Activated CD4-positive, alpha-beta T cell treated with anti-CD3 and anti-CD28 coated beads for 4 hours (primary cell): ENCODE measurements at places on chromosomes 3 and 15.

DNA sequence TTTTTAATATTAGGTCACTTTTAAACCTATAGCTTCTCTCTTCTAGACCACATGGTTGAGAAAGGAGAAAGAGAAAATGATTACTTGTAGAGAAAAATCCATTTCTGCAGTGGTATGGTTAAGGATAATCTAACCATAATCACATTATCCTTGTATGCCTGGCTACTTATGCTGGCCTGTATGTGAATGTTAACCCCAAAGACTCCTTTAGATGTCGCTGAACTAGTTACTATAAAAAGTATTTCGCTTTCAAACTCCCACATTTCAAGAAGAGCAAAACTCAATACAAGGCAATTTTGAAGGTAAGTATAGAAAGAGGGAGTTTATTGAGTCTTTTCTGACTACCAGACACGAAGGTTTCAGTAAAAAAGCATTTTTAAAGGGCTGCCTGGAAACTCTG, 2.2 kb downstream of the KCTD6 start:
- DNase-seq = no peak

DNA sequence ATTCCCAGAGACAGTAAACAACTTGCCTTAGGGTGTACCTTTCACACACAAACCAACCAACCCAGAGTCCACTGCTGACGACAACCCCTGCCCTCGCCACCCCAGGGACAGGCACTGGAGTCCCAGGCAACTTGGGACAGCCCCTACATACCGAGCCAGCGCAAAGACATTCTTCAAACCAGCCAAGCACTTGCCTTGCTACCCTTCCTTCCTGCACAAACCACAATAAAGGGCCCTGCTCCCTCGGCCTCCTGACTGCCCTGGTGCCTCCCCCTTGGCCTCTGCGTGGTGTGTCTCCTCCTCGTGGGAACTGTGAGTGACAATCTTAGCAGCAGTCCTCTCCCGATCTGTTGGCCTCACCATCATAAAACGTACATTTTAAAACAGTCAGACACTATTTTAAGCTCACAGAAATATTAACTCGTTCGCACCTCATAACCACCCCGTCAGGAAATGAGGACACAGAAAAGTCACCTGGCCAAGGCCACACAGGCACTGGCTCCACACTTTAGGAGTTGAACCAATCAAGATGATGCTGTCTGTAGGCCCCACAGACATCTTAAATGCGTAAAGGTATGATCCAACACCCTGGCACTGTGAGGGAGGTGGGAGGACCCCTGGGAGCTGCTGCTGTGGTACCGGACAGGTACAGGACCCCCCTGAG, 113.8 kb downstream of the ADCY5 start:
- no peak for DNase-seq

DNA sequence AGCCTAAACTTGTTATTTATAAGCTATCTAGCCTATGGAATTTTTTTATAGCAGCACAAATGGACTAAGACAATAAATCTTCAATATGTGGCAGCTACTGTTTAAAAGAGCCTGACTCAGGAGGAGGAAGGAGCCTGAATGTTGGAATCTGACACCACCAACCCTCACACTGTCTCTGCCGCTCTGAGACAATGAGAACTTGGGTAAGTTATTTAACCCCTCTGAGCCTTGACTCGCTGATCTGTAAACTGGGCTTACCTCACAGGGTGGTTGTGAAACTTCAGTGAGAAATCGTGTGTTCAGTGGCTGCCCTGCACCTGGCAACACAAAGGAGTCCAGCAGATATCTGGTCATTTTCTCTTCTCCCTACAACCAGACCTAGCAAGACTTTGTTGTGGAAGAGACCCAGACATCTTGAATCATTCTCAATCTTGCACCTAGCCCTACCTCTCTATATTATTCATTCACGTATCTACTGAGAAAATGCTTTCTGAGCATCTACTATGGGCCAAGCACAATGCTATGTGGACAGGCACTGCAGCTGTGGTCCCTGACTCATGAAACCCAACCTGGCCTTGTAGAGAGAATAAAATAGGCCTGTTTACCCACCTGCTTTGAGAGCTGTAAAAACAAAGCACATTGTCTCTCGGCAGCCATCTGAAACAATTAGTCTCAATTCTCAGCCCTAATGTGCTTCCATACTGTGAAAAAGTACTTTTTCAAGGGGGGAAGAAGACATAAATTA, 81.9 kb upstream of the SLC25A36 start:
- no peak for DNase-seq

DNA sequence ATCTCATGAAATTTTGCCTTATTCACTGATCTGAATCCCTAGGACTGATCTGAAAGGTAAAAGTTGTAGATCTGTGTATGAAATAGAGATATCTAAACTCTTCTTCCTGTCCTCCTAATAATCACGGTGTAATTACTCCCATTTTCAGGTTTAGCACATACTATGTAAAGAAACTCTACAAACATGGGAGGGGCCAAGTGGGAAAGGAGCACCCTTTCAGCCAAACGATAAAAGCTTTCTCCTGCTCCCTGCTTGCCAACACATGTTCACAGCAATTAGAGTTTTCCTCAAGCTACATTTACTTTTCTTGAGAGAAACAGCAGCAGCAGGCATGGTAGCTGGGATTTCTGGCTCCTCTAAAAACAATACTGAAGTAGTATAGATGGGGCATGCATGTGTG, 71.6 kb downstream of the CHAC1 start:
- DNase-seq = no peak

GRCh38 chr15:38226608-38227266, 25.9 kb upstream of the SPRED1 start:
- no peak for DNase-seq

DNA sequence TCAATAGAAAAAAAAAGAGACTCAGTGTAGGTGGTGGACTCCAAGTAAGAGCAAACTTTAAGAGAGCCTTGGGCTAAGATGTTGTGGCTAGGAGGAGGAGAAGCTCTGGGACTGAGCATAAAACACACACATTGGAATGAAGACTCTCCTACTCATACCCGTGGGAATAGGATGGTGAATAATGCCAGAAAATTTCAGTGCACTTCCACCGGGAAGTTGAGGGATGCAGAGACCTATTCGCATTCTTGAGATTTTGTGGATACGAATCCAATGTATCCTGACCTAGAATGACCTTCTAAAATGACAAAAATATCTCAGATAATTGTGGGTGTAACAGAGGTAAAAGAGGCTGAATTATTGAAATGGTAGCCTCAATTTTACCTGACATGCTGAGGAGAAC, 388.7 kb upstream of the SGO1 start:
- no peak for DNase-seq

GRCh38 chr15:58229297-58229768, 91.2 kb downstream of the AQP9 start:
- no peak for DNase-seq

DNA sequence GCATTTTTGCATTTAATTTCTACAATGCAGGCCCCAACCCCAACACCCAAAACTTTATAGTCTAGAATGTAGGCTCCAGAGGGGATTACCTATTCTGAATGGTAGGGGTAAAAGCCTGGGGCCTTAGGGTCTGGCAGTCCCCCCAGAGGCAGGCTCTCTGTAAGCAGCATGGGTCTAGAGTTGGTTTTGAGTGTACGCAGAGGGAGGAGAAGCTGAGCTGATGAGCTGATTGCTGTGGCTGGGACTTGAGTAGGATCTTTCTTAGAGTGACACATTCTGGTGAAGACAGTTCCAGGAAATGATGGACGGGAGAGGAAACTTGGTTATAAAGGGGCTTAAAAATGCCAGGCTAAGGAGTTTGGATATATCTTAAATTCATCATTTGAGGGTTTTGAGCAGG, 2.1 kb downstream of the LPP start:
- no peak for DNase-seq

DNA sequence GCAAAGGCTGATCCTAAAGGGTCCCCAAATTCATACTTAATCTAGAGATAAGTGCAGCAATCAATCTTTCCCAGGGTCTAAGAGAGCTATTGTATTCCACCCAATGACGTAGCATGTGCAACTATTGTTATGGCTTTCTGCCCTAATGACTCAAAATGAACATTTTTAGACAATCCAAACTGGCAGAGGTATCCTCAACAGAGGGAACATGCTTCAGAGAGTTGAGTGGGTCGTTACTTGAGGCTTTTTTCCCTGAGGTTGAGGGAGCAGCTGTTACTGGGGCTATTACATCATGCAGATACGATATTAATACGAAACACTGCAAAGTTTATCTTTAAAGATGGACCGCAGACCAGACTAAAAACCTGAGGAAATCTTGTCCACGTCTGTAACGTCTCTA, 278.3 kb upstream of the WNT5A start:
- no peak for DNase-seq

GRCh38 chr15:91881569-91882297, 28.2 kb downstream of the SLCO3A1 start:
- DNase-seq = no peak

DNA sequence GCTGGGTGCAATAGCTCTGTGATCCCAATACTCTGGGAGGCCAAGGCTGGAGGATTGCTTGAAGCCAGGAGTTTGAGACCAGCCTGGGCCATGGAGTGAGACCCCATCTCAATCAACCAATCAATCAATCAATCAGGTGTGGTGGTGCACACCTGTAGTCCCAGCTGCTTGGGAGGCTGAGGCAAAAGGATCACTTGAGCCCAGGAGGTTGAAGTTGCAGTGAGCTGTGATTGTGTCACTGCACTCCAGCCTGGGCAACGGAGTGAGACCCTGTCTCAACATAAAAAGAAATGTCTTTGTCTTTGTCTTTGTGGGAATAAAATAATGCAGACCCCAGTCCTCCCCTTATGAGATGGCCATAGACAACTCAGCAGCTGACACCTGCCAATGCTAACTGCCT, 34.9 kb upstream of the TLE3 start:
- DNase-seq = no peak

DNA sequence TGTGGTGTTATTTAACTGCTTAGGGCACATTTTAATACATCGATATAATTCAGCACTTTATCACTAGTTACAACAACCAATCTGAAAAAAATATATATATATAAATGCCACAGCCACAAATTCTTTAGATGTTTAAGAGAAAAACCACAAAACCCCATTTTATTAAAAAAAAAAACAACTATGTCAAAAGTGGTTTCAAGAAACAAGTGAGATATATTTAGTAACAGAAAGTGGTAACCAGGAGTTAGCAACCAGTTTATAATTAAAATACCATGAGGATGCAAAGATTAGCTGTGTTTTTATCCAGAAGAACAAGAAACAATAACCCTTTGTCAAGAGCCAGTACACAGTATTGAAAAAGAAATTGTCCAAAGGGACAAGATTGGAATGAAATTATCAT, 14.8 kb upstream of the DIPK2A start:
- DNase-seq = no peak

GRCh38 chr3:189237526-189237925, 65.8 kb downstream of the TPRG1 start:
- DNase-seq = no peak

GRCh38 chr3:102084006-102084405, 234.7 kb downstream of the NFKBIZ start:
- DNase-seq = no peak

- DNase-seq = peak; percentile 11
These were observed 397 bp downstream of the PLXND1 start for GRCh38 chr3:129605922-129606635.
